Activated CD8-positive, alpha-beta memory T cell treated with anti-CD3 and anti-CD28 coated beads, Interleukin-2, amount 10 ng/mL, durations not matched to agents 7 days and 5 days (primary cell): ENCODE measurements at places on chromosomes 4 and X. TPM values are rescaled to one million over a fixed set of nuclear protein-coding genes. Genes with fewer than 3 reads are reported as not detected.

PGK1 gene
- total RNA-seq, result 877 TPM

HHIP gene
- total RNA-seq, result not detected

MRPL1 gene
- 28.5 TPM for total RNA-seq

GUCY1B1 gene
- total RNA-seq, result 1.5 TPM
